ENCODE measurements at places on chromosomes 11 and 22.

- H3K27ac ChIP-seq, result peak overlapping the region; percentile 100
- no peak for DNase-seq
- peaks cover 34% of the 10 kb centered on the region for H3K4me1 ChIP-seq
- H3K36me3 ChIP-seq, result peaks cover 8% of the 10 kb centered on the region
- H3K4me3 ChIP-seq, result peak overlapping the region; percentile 66
Observed at GRCh38 chr11:65713212-65713969, 1.3 kb downstream of the KAT5 start.

DNA sequence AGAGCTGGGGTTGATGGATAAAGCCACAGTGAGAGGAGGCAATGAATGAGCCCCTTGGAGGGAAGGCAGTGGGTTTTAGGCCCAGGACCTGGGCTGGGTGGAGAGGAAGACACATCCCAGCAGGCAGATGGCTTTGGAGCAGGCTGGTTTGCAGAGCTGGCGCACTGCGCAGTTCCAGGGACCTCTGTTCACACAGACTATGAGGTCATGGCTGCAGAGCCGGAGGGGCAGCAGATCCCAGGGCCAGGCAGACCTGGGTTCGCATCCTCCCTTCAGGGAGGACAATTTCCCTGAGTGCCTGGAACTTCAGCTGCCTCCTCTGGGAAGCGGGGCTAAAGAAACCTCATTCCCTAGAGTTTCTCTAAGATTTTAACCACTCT, 28.2 kb upstream of the DGKZ start:
- DNase-seq, result no peak
- H3K36me3 ChIP-seq, result no peaks in the 10 kb centered on the region
- H3K27ac ChIP-seq, result peak overlapping the region; percentile 83
- peaks cover 17% of the 10 kb centered on the region for H3K27me3 ChIP-seq

DNA sequence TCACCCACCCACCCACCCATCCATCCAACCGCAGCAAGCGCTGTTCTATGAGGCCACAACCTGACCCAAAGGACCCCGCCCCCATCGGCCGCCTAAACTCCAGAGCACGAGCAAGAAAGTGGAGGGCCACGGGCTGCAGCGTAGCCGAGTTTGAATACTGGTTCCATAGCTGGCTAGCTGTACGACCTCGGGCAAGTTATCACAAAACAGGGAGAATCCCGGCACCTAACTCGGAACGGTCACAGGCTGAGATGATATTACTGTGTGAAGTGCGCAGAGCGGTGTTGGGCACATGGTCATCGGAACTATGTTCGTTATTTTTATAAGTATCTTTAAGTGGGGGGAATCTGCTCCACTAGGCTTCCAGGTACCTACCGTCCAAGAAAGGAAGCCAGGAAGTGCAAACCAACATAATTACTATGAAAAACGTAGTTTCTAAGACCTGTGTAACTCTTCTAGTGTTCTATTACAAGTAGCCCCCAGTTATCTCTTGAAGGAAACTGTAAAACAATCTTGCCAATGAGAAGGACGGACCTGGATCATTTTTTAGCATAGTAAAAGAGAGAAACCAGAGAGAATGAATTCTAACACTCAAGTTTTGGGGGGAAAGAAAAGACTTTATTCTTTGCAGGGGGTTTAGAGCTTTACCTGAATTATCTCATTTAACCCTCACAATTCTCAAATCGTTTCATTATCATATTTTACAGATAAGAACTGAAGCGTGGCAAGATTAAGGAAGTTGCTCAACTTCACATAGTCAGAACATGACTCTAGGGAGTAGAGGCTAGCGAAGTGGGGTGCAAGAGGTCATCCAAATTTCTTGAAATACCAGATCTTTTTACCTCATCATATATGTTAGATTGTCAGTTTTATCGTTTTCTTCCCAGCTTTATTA, 663 bp upstream of the BUD13 start:
- H3K27ac ChIP-seq, result peak overlapping the region; percentile 98
- no peaks in the 10 kb centered on the region for H3K27me3 ChIP-seq
- H3K36me3 ChIP-seq, result peaks cover 8% of the 10 kb centered on the region
- peak; percentile 26 for DNase-seq
- H3K4me1 ChIP-seq, result peaks cover 32% of the 10 kb centered on the region

DNA sequence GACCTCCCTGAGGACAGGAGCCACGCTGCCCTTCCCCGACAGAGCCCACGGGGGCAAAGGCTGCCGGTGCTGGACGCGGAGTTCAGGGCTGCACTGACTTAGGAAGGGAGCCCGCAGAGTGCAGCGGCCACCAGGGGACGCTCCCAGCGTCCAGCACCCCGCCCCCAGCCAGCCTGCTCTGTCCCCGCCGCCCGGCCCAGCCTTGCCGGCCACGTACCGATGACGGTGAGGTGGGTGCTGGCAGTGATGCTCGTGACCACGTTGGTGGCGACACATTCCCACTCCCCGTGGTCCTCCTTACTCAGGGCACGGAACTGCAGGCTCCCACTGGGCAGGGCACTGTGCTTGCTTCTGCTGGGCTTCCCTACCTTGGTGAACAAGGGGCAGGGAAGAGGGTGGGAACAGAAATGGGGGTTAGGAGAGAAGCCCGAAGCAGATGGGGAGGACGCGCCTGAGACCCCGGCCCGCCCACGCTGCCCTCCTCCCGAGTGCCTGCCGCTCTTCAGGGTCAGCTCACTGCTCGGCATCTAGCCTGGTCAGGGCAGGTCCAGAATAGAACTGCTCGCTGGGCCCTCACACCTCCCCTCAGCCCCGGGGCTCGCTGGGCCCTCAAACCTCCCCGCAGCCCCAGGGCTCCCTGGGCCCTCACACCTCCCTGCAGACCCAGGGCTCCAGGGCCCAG, 25.9 kb downstream of the IGSF9B start:
- DNase-seq, result no peak
- H3K27ac ChIP-seq, result no peak overlapping the region
- no peak overlapping the region for H3K4me3 ChIP-seq
- H3K4me1 ChIP-seq, result peaks cover 7% of the 10 kb centered on the region
- no peaks in the 10 kb centered on the region for H3K36me3 ChIP-seq

DNA sequence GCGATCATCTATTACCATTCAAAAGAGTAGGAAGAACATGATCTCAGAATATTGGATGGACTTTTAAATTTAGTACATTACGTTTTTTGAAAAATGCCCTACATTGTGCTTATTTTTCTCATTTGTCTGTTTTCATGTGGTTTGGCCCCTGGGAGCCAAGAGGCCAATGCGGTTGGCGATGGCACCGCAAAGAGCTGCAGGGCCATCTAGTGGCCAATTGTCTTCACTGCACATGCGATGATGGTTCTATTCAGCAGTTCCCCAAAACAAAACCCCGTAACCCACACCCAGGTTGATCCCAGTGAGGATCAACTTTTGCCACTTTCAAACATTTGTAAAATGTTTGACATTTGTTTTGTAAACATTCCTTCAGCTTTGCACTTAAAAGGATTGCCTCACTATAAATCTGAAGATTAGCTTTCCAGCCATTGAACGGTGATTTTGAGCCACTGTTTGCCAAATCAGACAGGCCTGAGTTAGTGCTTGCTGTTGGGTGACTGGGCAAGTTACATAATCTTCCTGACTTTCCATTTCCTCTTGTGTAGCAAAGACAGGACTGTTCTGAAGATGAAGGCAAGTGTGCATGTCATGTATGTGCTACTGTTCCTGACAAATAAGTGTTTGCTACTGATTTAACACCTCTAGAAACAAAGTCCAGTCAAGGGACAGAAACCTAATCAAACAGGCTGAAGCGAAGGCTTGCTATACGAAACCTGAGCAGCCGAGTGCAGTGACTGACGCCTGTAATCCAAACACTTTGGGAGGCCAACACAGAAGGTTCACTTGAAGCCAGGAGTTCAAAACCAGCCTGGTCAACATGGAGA, 29.2 kb upstream of the XBP1 start:
- H3K36me3 ChIP-seq, result no peaks in the 10 kb centered on the region
- no peak overlapping the region for H3K4me3 ChIP-seq
- H3K4me1 ChIP-seq, result peaks cover 12% of the 10 kb centered on the region
- H3K27me3 ChIP-seq, result peaks cover 4% of the 10 kb centered on the region
- H3K27ac ChIP-seq, result no peak overlapping the region

Measured in naive B cell (primary cell).